ENCODE measurements at places on chromosomes 12 and 14.

GRCh38 chr12:4934407-4935035 lies 24.8 kb downstream of the KCNA1 start:
- H3K27me3 ChIP-seq = peaks cover 9% of the 10 kb centered on the region
- H3K4me3 ChIP-seq = no peak overlapping the region
- no peaks in the 10 kb centered on the region for H3K4me1 ChIP-seq
- DNase-seq = no peak

- H3K36me3 ChIP-seq = no peaks in the 10 kb centered on the region
- H3K4me1 ChIP-seq = peaks cover 25% of the 10 kb centered on the region
- no peak overlapping the region for H3K27ac ChIP-seq
- H3K27me3 ChIP-seq = peaks cover 6% of the 10 kb centered on the region
These were observed 56.3 kb downstream of the SIX6 start for GRCh38 chr14:60565211-60565610.

- H3K36me3 ChIP-seq = no peaks in the 10 kb centered on the region
- H3K4me3 ChIP-seq = peak within 1 kb of the TSS; percentile 61
- no peaks in the 10 kb centered on the region for H3K27me3 ChIP-seq
- peak within 1 kb of the TSS; percentile 2 for H3K27ac ChIP-seq
- H3K4me1 ChIP-seq = peaks cover 42% of the 10 kb centered on the region
These were observed at the start of gene GLIPR1 for GRCh38 chr12:75480469-75480949. Gene GLIPR1, plus strand, starts transcription at chr12:75480755. Its CDS starts 126 bp downstream, at chr12:75480881.

GRCh38 chr12:109153821-109154441 lies 37.5 kb downstream of the ACACB start:
- peak; percentile 9 for DNase-seq
- H3K27ac ChIP-seq = no peak overlapping the region
- no peaks in the 10 kb centered on the region for H3K36me3 ChIP-seq
- peak overlapping the region; percentile 83 for H3K4me3 ChIP-seq

DNA sequence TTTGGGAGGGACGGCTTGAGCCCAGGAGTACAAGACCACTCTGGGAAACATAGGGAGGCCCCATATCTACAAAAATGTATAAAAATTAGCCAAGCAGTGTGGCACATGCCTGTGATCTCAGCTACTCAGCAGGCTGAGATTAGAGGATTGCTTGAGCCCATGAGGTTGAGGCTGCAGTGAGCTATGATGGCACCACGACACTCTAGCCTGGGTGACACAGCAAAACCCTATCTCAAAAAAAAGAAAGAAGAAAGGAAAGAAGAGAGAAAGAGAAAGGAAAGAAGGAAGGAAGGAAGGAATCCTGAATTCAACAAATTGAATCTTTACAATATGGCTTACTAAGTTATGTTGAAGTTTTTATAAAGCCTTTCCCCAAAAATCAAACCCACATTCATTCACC lies 2.1 kb downstream of the KIF21A start:
- peaks cover 3% of the 10 kb centered on the region for H3K27me3 ChIP-seq
- no peaks in the 10 kb centered on the region for H3K36me3 ChIP-seq
- H3K4me3 ChIP-seq = peak overlapping the region; percentile 92

- peaks cover 9% of the 10 kb centered on the region for H3K4me1 ChIP-seq
- no peak overlapping the region for H3K27ac ChIP-seq
- DNase-seq = no peak
- no peaks in the 10 kb centered on the region for H3K36me3 ChIP-seq
These were observed 66.6 kb downstream of the GRIP1 start for GRCh38 chr12:66612090-66612775.

DNA sequence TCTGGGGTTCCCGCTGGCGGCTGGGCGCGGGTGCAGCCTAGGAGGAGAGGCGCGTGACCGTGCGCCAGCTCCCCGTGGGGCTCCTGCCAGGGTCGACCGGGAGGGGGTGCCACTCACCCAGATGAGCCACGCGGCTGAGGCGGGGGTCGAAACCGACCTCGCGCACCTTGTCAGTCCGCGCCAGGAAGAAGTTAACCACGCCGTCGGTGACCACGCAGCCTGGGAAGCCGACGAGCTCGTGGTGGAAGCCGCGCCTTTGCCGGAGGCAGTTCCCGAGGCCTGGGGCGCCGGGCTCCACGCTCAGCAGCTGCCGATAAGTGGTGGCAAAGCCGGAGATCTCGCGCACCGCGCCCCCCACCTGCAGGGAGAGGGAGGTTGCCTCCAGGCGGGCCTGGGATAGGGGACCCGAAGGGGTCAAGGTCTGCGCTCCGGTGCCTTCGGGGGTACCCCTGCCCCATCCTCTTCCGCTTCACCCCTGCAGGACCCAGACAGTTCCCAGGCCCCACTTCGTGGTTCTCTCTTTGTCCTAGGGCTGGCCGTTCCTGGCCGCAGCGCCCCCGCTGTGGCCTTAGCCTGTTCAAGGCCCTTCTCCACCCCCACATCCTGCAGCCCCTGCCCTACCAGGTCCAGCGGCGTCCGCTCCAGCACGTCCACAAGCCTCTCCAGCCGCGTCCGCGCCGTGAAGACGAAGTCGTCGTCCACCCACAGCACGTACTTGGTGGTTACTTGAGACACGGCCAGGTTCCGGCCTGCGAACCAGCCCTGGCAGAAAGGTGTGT lies 5.3 kb downstream of the B4GALNT1 start:
- peak overlapping the region; percentile 69 for H3K4me3 ChIP-seq
- H3K27ac ChIP-seq = no peak overlapping the region
- H3K36me3 ChIP-seq = no peaks in the 10 kb centered on the region
- peaks cover 100% of the 10 kb centered on the region for H3K27me3 ChIP-seq
- peaks cover 28% of the 10 kb centered on the region for H3K4me1 ChIP-seq

DNA sequence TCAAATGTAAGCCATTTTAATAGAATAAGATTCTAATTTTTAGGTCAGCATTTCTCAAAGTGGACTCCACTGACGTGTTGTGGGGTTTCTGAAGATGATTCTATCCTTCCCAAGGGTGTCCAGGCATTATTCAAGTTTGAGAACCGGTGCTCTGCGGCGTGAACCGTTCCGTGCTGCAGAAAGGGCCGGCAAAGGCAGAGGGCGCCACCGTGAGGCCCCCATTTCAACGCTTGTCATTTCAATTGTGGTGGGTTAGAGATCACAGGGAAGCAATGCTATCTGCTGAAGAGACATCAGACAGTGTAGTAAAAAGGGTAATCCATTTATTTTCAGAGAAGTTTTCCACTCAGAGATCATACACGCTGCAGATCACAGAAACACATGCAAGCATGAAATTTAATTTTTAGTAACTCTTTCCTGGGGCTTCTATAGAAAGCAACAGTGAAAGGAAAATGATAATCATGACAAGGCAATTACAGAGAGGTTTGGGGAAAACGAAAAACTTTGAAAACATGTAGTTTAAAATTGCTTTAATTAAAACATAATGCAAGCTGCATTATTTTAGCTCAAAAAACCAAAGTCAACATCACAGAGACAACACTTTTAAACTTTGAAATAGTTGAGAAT lies 201.7 kb downstream of the EXOC5 start:
- no peaks in the 10 kb centered on the region for H3K36me3 ChIP-seq
- peak; percentile 71 for DNase-seq
- H3K27me3 ChIP-seq = peaks cover 3% of the 10 kb centered on the region
- peaks cover 71% of the 10 kb centered on the region for H3K4me1 ChIP-seq
- no peak overlapping the region for H3K27ac ChIP-seq

- H3K27ac ChIP-seq = no peak overlapping the region
- DNase-seq = no peak
- peaks cover 3% of the 10 kb centered on the region for H3K27me3 ChIP-seq
- no peaks in the 10 kb centered on the region for H3K4me1 ChIP-seq
- no peak overlapping the region for H3K4me3 ChIP-seq
- no peaks in the 10 kb centered on the region for H3K36me3 ChIP-seq
These were observed 47.7 kb upstream of the MAP3K9 start for GRCh38 chr14:70856851-70857495.

DNA sequence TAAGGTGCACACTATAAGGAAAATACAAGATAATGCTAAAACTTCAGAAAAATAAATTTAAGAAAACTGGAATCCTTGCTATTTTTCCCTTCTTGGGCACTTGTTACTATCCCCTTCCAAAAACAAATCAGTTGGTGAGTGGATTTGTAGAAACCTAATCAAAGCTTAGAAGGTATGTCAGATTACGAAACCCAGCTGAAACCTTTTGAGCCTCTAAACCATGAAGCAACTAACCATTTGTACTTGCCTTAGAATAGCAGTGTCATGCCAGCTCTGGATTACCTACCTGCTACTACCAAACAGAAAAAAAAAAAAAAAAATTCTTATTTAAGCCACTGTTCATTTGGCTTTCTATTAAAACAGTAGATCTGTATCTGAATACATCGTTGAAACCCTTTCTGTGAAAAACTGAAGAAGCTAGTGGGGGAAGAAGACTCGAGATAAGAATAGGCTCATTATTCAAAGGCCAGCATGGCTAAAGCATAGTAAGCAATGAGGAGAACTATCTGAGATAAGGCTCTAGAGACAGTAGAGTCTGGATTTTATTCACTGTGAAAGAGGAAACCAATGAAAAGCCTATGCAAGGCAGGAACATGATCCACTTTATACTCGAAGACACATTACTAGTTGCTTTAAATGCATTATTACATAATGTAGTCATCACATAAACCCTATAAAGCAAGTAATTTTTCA lies 30.2 kb downstream of the OSBPL8 start:
- no peak overlapping the region for H3K27ac ChIP-seq
- H3K4me1 ChIP-seq = no peaks in the 10 kb centered on the region
- peaks cover 4% of the 10 kb centered on the region for H3K27me3 ChIP-seq

- peak; percentile 71 for DNase-seq
- peaks cover 5% of the 10 kb centered on the region for H3K4me1 ChIP-seq
- H3K36me3 ChIP-seq = no peaks in the 10 kb centered on the region
- H3K27me3 ChIP-seq = peaks cover 4% of the 10 kb centered on the region
- H3K4me3 ChIP-seq = no peak overlapping the region
- peak overlapping the region; percentile 69 for H3K27ac ChIP-seq
These were observed 33.6 kb upstream of the HNF1A start for GRCh38 chr12:120944645-120945217.

- H3K4me1 ChIP-seq = peaks cover 5% of the 10 kb centered on the region
- no peaks in the 10 kb centered on the region for H3K36me3 ChIP-seq
- no peak overlapping the region for H3K4me3 ChIP-seq
- peaks cover under 1% of the 10 kb centered on the region for H3K27me3 ChIP-seq
These were observed 32.9 kb upstream of the EEA1 start for GRCh38 chr12:92961949-92962348.

DNA sequence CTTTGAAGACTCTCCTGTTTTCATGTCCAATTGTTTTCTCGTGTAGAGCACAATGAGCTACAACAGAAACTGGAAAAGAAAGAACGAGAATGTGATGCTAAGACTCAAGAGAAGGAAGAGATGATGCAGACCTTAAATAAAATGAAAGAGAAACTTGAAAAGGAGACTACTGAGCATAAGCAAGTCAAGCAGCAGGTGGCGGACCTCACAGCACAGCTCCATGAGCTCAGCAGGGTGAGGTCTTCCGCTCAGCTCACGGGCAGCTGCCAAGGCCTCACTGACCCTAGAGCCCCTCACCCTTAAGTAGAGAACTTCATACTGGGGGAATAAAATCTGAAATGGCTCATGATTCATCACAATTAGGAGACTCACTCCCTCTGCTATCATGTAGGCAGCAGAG lies 134.7 kb downstream of the GPR135 start:
- peaks cover 74% of the 10 kb centered on the region for H3K36me3 ChIP-seq
- no peaks in the 10 kb centered on the region for H3K27me3 ChIP-seq
- H3K27ac ChIP-seq = no peak overlapping the region
- peaks cover 11% of the 10 kb centered on the region for H3K4me1 ChIP-seq
- no peak overlapping the region for H3K4me3 ChIP-seq

- no peak overlapping the region for H3K4me3 ChIP-seq
- H3K27ac ChIP-seq = peak overlapping the region; percentile 96
- DNase-seq = no peak
- H3K36me3 ChIP-seq = peaks cover 21% of the 10 kb centered on the region
- peaks cover 66% of the 10 kb centered on the region for H3K4me1 ChIP-seq
These were observed 8.1 kb downstream of the CORO1C start for GRCh38 chr12:108722992-108723766.

DNA sequence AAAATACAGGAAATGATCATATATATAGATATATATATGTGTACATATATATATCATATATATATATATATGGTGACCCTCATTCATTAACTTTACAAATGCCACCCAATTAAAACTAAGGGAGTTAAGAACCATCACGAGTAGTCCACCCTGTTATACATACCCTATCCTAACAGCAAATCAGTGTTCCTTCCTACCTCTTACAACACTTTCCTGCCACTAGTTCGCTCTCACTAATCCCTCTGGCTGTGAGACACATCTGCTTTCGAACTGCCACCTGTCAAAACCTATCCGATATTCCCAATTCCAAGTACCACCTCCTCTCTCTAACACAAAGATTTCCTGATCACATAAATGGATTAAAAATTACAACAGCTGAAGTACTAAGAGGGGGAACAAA lies 100.5 kb downstream of the EEA1 start:
- no peak overlapping the region for H3K4me3 ChIP-seq
- H3K27ac ChIP-seq = no peak overlapping the region
- DNase-seq = no peak
- H3K36me3 ChIP-seq = peaks cover 14% of the 10 kb centered on the region

- DNase-seq = no peak
- no peaks in the 10 kb centered on the region for H3K4me1 ChIP-seq
- no peak overlapping the region for H3K4me3 ChIP-seq
- H3K36me3 ChIP-seq = peaks cover 14% of the 10 kb centered on the region
- no peak overlapping the region for H3K27ac ChIP-seq
These were observed 199.0 kb upstream of the ATP2B1 start for GRCh38 chr12:89907659-89908058.

- no peak overlapping the region for H3K4me3 ChIP-seq
- peak overlapping the region; percentile 59 for H3K27ac ChIP-seq
- H3K27me3 ChIP-seq = no peaks in the 10 kb centered on the region
- peaks cover 18% of the 10 kb centered on the region for H3K4me1 ChIP-seq
These were observed 38.1 kb downstream of the HNRNPC start for GRCh38 chr14:21231020-21231652.

- H3K36me3 ChIP-seq = no peaks in the 10 kb centered on the region
- H3K27ac ChIP-seq = no peak overlapping the region
- no peak for DNase-seq
- peaks cover 11% of the 10 kb centered on the region for H3K4me1 ChIP-seq
- H3K4me3 ChIP-seq = no peak overlapping the region
- peaks cover 6% of the 10 kb centered on the region for H3K27me3 ChIP-seq
These were observed 32.8 kb upstream of the LUM start for GRCh38 chr12:91144053-91144452.

GRCh38 chr12:64525461-64526160 lies 73.7 kb downstream of the TBK1 start:
- H3K4me3 ChIP-seq = no peak overlapping the region
- H3K27ac ChIP-seq = no peak overlapping the region
- H3K4me1 ChIP-seq = peaks cover 31% of the 10 kb centered on the region
- no peaks in the 10 kb centered on the region for H3K27me3 ChIP-seq

- H3K4me1 ChIP-seq = peaks cover 26% of the 10 kb centered on the region
- H3K36me3 ChIP-seq = no peaks in the 10 kb centered on the region
- no peak overlapping the region for H3K27ac ChIP-seq
These were observed 26.7 kb upstream of the SFSWAP start for GRCh38 chr12:131684015-131684725.

All from nephron progenitor cell (in vitro differentiated cells).